ENCODE measurements at places on chromosomes 7 and 10.

DNA sequence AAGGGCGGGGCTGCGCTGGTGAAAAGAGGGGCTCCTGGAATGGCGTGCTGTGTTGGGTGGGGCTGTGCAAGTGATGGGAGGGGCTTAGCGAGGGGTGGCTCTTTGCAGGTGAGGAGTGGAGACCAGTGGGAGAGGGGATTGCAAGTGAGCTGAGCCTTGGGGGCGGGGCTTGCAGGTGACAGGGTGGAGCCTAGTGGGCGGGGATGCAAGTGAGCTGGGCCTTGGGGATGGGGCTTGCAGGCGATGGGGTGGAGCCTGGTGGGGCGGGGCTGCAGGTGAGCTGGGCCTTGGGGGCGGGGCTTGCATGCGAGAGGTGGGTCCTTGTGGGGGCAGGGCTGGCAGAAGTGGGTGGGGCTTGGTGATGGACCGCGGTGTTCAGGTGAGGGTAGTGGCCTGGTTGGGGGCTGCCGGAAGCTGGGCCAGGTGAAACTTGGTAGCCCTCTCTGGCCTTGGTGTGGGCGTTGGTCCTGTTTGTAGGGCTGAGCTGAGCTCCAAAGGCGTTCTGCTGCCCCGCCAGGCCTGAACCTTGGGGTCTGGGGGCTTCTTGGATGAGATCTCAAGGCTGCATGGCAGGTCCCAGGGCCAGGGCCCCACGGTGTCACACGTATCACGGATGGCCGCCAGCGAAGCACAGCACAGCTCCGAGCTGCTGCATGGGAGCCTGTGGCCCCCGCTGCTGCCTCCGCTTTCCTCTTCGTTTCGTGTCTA, 743 bp upstream of the PITRM1 start:
- peak; percentile 72 for DNase-seq

GRCh38 chr7:94701555-94701973, 45.6 kb upstream of the SGCE start:
- DNase-seq: no peak

- DNase-seq: no peak
Measured at GRCh38 chr10:59181668-59182067, 5.2 kb downstream of the PHYHIPL start.

GRCh38 chr10:117268258-117268657, 27.3 kb downstream of the SLC18A2 start:
- DNase-seq: no peak

DNA sequence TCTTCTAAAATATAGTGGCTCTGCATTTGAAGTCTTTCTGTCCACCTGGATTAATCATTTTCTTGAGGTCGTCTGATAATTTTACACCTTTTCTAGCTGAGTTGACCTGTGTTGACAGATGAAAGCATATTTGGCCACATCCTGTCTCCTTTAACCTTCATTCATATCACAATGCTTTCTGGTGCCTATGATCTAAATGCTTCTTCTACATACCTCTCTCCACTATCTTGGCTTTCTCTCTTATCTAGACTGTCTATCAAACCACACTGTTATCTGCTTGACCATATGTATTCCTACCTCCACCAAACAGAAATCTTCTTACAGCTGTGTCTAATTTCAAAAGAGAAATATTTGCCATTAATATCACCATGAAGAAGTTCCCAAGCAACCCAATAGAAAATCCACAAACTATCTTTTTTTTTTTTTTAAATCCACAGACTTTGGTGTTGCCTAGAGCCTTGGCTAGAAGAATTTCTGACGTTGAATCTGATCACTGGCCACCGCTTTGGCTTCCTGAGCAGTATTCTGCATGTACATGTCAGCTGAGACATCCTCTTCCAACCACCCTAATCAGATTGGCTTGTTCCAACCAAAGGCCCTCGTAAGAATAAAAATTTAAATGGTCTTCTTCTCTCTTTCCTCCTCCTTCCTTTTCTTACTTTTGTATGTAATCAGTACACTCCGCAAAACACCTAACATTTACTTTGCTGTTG, 66.3 kb upstream of the SP4 start:
- no peak for DNase-seq

GRCh38 chr10:51266496-51266895, 192.2 kb downstream of the PRKG1 start:
- no peak for DNase-seq

DNA sequence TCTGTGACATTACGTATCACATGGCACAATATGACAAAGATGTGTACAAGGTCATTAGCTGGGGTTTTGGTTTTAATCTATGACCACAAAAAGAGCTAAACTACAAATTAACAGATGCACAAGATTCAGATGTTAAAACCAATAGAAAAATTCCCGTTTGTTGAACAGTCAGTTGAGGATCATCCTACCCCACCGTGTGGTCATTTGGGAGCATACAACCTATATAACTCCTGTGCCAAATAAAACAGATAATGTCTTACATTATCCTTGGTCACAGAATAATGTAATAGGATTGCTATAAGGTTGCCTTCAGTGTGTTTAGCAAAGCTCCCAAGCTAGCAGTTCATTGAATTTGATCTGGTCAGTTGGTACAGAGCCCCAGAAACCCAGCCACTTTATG, 28.2 kb downstream of the ASNS start:
- DNase-seq: no peak

GRCh38 chr10:35986756-35987502, 344.8 kb upstream of the FZD8 start:
- no peak for DNase-seq

- DNase-seq: no peak
Measured at GRCh38 chr7:97468493-97468892, 263.4 kb upstream of the TAC1 start.

- DNase-seq: no peak
Measured at GRCh38 chr10:119383174-119383856, 159.2 kb downstream of the RGS10 start.

DNA sequence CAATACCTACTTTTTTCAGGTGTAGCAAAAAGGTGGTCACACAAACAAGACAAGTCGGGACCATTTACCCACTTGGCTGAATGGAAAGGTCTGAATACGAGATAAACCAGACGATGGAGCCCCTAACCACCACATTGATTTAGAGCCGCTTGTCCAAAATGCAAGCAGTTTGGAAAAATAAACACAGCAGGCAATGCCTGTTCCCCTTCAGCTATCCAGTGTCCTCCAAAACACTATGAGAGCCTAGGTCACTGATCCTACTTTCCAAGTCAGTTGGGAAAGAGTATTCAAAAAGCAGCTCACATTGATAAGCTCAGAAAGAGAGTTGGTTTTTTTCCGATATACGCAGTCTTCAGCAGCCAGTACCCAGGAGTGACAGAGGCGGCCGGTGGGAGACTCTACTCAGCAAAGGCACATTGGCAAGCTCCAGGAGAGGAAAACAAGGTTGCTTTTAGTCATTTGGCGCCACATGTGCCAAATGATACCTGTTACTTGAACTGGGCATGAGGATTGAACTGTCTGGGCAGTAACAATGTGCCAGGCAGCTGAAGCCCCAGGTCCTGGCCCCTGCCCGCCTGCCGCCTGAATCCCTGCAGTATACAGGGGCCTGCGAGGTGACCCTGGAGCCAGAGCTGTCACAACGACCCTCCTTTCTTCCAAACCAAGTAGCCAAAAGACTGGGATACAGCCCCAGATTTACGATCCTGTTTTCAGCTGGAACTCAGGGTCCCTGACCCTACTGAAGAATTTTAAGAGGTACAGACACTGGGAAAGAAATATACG, 109.8 kb downstream of the PIP4K2A start:
- DNase-seq: no peak

- DNase-seq: no peak
Measured at GRCh38 chr10:72263613-72264241, 10.0 kb upstream of the DDIT4 start.

GRCh38 chr10:123451618-123452245, 214.4 kb upstream of the GPR26 start:
- DNase-seq: no peak

- no peak for DNase-seq
Measured at GRCh38 chr10:33459602-33460001, 125.1 kb upstream of the NRP1 start.

DNA sequence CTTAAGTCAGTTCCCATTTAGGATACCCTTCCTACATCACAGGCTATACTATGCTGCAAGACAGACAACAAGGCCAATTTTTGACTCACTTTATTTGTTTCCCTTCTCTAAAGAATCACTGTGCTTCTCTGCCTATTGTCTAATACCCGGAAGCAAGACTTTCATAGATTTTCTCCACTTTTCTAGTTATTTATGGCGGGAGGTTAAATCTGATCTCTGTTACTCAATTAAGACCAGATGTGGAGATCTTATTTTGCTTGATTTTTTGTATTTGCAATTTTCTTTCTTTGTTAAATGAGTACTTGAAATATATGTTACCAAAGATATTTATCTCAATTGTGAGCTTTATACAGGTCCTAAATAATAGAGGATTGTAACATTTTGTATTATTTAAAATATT, 511.5 kb downstream of the ATRNL1 start:
- DNase-seq: no peak

- DNase-seq: no peak
Measured at GRCh38 chr7:106806556-106806955, 58.5 kb upstream of the PIK3CG start.

GRCh38 chr7:32250471-32251260, 180.5 kb upstream of the PDE1C start:
- no peak for DNase-seq

GRCh38 chr7:65972976-65973375, 9.0 kb downstream of the GUSB start:
- DNase-seq: no peak

DNA sequence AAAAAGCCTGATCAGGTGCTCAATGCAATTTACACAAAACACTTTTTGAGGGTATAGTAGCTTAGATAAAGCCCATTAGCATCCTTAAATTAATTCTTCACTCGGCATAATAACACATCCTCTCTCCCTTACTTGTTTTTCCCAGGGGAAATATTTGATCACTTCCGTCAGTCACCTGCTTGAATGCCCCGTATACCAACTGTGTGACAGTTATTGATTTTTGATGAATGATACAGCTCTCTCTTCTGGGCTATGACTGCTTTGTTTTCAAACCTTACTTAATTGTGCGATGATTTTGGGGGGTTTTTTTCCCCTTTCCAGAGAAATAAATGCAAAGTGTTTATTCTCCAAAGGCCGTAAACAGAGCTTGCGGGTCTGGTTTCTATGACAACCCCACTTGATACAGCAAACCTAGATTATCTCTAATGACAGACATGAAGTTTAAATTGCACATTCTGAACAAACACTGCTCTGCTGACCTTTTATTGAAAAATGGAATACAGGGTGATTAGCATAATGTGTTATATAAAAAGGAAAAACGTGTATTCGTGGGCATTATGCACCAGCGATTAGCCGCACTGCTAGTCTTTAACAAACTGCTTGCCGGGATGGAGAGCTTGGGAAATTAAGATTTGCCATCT, 78.4 kb upstream of the NANOS1 start:
- no peak for DNase-seq

DNA sequence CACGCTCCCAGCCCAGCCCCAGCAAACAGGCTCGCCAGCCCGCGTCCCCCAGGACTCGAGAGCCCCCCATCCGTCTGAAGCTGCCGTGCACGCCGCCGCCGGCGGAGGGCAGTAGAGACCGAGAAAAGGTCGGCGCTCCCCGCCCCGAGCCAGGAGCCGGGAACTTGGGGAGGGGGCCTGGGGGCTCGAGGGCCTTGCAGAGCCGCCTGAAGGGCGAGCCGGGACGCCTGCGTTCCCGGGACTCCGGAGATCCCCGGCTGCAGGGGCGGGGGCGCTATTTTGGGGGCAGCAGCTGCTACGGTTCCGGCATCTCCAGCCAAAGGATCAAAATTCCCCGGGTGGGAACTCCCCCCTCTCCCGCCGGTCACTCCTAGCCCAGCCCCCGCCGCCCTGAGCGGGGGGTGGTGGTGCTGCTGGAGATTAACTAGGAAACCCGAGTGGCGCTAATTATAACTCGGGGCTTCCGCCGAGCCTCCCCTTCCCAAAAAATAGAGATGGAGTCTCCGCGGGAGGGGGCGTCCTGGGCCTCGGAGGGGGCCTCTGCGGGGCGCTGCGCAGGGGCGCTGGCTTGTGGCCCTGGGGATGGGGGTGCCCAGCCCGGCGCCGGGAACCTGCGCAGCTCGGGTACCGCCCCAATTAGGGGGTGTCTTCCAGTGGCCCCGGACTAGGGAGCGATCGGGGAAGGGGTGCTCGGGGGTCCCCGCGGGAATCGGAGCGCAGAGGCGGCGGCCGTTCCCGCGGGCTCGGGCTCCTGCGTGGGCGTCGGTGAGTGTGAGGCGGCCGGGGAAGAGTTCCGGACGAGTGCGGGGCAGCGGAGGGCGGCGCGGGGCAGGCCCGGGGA, 608 bp downstream of the ACHE start:
- DNase-seq: peak; percentile 69

- no peak for DNase-seq
Measured at GRCh38 chr10:48451969-48452878, 145.7 kb downstream of the MAPK8 start.

DNA sequence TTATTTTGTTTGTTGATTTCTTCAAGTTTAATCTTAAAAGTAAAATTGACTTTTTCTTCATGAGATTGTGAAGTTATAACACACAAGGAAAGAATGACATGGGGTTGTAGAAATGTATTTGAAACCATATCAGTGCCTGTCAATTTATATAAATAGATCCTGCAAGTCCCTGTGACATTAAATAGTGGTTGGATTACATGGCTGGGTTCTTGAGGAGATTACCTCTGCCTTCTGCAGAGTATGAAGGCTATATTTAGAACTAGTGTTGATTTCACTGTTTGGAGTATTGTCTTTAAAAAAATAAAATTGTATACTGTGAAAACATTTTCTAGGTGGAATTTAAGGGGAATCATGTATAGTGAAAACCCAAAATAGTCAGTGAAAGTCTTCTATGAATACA, 385.8 kb upstream of the SMIM30 start:
- DNase-seq: no peak

- DNase-seq: no peak
Measured at GRCh38 chr10:586151-586550, 103.3 kb downstream of the DIP2C start.

GRCh38 chr10:76869931-76870330, 767.7 kb downstream of the KCNMA1 start:
- no peak for DNase-seq

Measured in stimulated activated CD4-positive, alpha-beta T cell treated with anti-CD3 and anti-CD28 coated beads, Interleukin-2, amount 100 ng/mL, for 24 hours (primary cell).